Fibroblast of skin of abdomen (primary cell): ENCODE measurements at places on chromosomes 7 and 10.

DNA sequence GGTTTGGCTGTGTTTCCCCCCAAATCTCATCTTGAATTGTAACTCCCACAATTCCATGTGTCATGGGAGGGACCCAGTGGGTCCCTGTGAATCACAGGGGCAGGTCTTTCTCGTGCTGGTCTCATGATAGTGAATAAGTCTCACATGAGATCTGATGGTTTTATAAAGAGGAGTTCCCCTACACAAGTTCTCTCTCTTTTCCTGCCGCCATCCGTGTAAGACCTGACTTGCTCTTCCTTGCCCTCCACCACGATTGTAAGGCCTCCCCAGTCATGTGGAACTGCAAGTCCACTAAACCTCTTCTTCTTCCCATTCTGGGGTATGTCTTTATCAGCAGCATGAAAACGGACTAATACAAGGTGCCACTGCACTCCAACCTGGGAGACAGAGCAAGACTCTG, 329.2 kb downstream of the TNS3 start:
- no peak for DNase-seq

GRCh38 chr7:44486693-44487092, 3.8 kb downstream of the NUDCD3 start:
- peak; percentile 3 for DNase-seq

DNA sequence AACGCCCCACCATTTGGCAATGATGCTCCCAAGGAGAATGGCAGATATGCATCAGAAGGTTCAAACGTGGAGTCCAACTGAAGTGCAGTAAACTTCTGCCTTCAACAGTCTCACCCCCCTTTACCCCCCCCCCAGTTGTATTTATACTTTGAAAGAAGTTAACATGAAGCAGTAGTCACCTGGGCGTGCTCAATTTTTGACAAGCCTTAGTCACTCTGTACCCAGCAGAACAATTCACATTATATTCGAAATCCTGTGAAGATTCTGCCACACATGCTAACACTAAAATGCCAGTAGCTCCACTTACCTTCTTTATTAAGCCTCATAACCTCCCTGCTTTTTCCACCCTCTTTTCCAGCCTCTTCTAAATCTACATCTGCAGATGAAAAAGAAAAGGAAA, 894 bp downstream of the ATXN7L1 start:
- DNase-seq = no peak

GRCh38 chr10:111953949-111954348, 229.6 kb downstream of the GPAM start:
- DNase-seq = no peak

DNA sequence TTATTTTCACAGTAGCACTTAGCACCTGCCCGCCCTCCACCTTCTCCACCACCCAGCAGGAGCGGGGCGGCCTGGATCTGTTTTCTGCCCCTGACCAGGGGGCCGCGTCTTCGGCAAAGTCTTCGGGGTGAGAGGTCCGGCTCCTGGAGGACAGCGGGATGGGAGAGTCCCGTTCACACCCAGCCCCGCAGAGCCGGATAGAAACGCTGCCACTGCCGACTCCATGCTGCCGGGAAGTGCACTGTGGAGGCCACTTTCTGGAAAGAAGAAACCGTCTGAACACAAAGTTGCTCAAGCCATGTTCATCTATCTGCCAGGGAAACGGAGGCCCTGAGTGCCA, 14.5 kb upstream of the ZNF273 start:
- no peak for DNase-seq

DNA sequence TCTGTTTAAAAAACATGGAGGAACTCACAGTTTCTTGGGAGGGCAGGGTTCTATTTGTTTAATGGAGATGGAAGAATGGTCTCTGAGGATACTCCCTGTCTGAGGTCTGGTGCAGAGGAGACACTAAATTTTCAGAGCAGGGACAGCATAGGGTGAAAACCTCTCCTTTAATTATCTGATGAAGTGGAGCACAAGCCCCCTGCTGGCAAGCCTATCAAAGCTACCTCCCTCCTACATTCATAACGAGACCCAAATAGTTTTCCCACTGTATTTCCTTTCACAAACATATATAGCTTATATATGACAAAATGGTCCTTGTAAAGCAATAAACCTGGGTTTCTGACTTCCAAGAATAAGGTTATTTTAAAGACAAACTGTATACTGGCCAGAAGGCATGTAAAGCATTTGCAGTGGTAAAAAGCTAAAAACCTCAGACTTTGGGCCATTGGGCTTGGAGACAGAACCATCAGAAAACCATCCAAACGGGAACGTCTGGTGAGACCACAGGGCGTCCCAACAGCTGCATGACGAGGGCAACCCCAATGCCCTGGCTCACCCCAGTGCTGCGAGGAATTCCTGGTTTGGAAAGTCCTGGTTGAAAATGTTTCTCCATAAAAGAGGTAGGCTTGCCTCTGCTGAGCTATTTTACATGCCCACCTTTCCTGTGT, 201.3 kb downstream of the FANK1 start:
- no peak for DNase-seq
